KBM-7 (cell line): ENCODE measurements at places on chromosomes 3 and 15.

DNA sequence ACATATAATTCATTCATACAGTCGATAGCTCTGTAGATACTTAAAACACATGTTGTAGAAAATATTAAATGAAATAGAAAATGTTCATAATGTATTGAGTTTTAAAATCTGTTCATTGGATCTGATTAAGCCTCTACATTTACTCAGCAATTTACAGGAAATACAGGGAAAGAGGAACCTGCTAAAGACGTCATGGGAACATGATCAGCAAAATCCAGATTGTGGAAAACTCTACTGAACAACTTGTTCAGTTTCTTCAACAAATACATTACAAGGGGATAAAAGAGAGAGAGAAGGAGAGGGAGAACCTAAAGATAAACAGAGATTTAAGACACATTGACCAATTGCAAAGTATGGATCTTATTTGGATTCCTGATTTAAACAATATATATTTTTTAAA is 46.7 kb downstream of the KLHL6 start:
- DNase-seq, result peak; percentile 21

- no peak for DNase-seq
These were observed 140.3 kb downstream of the TBC1D5 start for GRCh38 chr3:17602126-17602525.

DNA sequence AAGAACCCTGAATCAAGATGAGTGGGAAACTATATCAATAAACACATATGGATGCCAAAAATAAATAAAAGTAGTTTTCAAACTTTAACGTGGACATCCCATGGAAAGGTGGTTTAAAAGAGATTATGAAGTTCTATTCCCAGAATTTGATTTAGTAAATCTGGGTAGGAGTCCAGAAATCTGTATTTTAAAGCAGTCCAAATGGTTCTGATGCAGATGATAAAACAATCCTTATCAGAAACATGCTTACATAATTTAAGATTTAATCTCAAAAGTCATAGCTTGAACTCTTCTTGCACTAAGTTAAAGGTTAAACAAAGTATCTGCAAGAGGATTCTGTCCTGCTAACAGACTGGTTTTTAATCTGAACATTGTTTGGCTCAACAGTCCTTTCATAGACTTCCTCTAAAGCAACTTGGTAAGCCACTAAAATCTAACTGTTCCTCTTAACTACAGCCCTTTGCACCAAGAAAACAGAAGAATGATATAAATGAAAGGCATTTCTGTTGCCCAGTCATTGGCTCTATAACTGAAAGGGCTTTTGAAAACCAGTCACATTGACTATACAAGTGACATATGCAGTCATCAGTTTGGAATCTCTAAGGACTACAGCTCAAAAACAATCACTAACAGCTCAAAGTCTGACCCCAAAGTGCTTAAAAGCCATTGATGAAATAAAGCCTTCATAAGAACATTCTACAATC is 23.4 kb upstream of the MAP4 start:
- peak; percentile 55 for DNase-seq

DNA sequence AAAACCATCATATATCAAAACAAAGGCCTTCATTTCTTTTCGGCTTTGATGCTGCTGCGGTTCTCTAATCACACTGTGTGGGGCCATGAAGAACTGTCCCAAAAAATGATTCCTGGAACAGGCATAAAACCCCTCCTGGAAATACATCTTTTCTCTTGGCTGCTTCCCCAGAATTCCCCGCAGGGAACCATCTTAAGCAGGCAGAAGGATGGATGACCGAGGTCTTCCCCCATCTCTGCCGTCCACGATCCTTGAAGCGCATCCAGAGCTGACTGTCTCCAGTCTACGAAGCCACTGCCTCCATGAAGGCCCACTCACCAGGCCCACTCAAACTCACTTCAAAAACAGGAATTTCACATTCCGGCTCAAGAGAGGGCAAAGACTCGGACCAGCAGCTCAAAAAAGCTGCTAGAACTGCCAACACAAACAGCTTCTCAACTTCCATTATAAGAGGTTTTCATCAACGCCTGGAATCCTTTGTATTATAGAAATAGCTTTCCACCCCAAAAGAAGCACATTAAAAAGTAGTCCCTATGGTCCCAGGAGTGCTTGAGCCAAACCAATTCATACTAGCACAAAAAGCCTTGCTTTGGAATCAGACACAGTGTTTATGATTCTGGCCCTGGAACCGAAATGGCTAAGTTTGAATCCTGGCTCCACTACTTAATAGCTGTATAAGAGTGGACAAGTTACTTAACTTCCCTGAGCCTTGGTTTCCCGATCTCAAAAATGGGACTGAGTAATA is 487.5 kb upstream of the WNT5A start:
- no peak for DNase-seq

DNA sequence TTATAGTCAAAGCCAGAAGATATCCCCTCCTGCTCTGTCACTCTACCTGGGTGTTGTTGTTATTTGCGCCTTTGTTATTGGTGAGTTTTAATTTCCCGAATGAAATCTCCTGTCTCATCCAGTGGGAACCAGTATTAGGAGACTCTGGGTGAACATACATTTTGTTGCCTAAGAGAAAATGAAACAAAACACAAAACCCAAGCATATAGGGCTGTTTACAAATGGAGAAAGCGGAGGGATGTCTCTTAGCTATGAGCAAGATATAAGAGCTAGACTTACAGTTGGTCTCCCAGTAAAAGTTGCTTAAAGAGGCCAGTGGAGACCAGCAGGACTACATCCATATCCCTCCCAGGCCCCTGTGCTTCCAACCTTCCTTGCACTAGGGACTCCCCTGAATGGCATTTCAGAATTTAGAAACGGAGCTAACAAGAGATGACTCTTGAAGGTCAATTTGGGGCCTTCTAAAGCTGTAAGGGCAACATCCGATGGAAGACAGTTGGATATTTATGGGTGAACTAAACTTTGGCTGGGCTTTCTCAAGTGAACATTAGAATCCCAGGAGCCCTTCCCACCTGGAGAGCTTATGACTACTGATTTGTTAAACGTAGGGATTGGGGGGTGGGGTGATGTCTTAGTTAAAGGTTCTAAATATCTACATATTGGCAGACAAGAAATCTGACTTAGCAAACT is 2.7 kb downstream of the EOMES start:
- DNase-seq, result no peak

GRCh38 chr15:58764468-58764867 is 6.6 kb upstream of the MINDY2 start:
- DNase-seq, result no peak

- DNase-seq, result no peak
These were observed 59.9 kb upstream of the RAD18 start for GRCh38 chr3:9023226-9023590.

GRCh38 chr3:111895071-111895470 is 36.0 kb downstream of the PHLDB2 start:
- DNase-seq, result peak; percentile 5

DNA sequence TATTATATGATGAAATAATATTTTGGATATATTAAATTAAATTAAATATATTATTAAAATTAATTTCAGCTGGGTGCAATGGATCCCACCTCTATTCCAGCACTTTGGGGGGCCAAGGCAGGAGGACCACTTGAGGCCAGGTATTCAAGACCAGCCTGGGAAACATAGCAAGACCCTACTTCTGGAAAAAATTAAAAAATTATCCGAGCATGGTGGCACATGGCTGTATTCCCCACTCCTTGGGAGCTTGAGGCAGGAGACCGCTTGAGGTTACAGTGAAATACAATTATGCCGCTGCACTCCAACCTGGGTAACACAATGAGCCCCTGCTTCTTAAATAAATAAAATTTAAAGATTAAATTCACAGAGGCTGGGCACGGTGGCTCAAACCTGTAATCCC is 61.4 kb downstream of the SH3BP5 start:
- DNase-seq, result no peak

- no peak for DNase-seq
These were observed 71.2 kb upstream of the C3orf80 start for GRCh38 chr3:160154033-160154432.

DNA sequence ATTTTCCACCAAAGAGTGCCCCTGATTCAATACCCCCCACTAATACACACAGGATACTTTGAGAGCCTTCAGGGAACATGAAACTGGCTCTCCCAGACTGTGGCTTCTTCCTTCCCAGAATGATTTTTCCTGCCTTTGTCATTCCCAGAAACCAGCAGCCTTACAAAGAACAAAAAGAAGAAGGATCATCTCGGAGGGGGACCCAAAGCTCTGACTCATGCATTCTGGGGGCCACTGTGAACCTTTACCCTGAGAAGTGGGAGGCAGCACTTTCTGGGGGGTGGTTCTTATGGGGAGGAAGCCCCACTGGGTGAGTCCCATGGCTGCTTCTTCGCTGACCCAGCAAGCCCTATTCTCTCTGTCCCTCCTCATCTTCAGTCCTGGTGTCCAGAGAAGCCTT is 44.7 kb upstream of the RAD18 start:
- no peak for DNase-seq

GRCh38 chr3:161273589-161274218 is 52.6 kb downstream of the NMD3 start:
- peak; percentile 42 for DNase-seq

DNA sequence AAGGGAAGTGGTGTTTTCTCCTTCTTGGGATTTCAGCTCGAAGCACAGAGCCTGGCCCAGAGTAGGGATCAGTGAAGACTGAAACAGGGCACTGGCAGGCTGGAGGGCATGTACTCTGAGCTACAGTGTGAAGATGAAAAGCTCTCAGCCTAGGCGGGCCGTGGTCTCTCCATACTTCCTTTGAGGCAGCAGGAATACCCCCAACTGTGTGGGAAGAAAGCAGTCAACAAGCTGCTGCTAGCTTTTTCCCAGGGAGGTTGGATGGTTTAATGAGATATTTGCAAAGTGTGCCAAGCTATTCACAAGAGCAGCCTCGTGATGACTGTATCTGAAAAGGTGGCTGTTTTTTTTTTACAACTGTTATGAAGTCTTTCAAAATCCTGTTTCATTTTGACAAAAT is 47.2 kb downstream of the NMNAT3 start:
- no peak for DNase-seq

DNA sequence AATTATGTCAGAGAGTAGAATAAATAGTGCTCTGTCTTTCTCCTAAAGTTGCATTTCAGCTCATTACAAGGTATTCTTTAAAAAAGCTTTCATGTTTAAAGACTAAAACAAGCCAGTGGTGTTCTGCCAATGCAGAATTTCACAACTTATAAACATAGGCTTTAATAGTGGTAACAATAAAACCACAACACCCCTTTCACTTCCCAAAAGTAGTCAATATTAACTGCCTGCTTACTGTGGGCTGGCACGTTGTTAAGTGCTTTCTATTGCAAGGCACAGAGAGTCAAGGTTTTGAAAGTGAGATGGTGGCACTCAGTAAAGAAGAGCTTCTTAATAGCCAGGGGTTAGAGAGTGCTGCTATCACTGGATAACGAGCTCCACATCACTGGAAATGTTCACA is 8.4 kb upstream of the RTP1 start:
- DNase-seq, result no peak

DNA sequence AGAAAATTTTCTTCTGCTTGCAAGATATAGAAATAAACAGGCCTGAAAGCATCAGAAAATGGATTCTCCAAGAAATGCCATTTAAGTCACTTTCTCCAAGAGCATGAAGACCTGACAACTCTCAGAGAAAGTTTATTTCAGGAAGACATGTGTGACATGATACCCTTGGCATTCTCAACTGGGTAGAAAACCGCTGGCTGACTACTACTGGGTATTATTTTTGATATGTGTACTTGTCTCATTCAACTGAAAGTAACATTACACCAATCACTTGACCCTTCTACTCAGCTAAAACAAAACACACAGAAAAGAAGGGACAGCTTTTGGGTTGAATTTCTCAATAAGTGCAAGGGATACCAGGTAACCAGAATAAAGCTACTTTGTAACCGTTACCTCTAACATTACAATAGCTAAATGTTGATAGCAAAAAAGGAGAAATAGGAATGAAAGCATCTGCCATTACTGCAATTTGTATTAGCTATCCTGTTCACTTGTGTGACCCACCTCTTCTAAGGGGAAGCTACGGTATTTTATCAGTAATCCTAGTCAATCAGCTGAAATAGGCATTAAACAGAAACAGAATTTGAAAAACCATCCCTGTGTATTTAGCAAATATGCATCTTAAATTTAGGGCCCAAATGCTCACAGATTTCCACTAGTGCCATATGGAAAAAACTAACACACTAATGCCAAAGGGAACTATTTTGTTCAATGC is 7.3 kb downstream of the TRA2B start:
- DNase-seq, result no peak

- no peak for DNase-seq
These were observed 74.4 kb downstream of the MGLL start for GRCh38 chr3:127747751-127748521.

DNA sequence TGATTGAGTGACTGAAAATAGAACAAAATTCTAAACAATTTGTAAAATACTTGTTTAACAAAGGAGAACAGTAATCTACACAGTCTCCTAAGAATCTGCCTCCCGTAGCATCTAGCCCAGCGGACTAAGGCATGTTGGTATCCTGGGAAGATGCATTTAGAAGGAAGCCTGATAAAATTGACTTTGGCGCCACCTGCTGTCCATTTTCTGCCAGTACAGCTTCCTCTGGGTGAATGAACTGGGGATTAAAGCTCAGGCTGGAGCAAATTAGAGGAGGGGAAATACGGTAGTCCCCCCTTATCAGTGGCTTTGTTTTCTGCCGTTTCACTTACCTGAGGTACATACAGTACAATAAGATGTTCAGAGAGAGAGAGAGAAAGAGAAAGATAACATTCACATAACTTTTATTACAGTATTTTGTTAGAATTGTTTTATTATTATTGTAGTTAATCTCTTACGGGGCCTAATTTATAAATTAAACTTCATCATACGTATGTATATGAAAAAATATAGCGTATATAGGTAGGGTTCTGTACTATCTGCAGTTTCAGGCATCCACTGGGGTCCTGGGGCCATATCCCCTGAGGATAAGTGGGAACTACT is 191.6 kb downstream of the GAP43 start:
- DNase-seq, result peak; percentile 68

GRCh38 chr3:187770224-187770623 is 25.0 kb upstream of the BCL6 start:
- DNase-seq, result no peak

GRCh38 chr15:67771189-67771800 is 54.0 kb upstream of the SKOR1 start:
- no peak for DNase-seq

- no peak for DNase-seq
These were observed 248.5 kb downstream of the TIGIT start for GRCh38 chr3:114542359-114542758.

DNA sequence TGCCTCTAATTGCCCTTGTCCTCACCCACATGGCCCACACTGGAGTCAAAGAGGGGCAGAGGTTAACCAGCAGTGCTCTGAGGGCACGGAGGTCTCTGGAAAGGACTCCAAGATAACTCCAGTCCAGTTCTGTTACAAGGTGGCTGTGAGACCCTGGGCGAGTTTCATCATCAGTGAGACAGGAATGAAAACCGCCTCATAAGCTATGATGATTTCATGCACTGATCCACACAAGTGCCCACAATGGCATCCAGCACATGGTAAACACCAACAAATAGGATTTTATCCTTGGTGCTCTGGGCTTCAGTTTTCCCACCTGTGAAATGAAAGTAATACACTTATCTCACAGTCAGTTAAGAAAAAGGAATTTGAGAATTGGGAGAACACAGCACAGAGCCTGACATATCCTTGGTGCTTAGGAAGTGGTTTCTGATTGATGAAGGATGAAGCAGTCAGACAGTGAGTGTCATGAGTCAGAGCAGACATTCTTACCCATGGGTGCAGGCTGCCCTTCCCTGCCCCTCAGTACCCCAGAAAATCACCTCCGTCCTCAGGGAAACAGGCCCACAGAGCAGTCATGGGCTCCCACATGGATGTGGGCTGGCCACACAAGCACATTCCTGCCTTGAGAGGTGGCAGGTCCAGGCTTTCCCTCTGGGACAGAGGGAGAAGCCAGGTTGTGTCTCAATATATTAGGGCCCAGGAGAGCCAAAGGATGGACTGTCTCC is 48.4 kb downstream of the DAPK2 start:
- no peak for DNase-seq
